Suprapubic skin (tissue), 4 donors: ENCODE measurements at places on chromosomes 3 and 15. TPM values are rescaled to one million over a fixed set of nuclear protein-coding genes. Genes with fewer than 3 reads are reported as not detected.

GRCh38 chr15:68421798-68422402 lies 10.1 kb downstream of the ITGA11 start:
- DNase-seq, result no peak

DNA sequence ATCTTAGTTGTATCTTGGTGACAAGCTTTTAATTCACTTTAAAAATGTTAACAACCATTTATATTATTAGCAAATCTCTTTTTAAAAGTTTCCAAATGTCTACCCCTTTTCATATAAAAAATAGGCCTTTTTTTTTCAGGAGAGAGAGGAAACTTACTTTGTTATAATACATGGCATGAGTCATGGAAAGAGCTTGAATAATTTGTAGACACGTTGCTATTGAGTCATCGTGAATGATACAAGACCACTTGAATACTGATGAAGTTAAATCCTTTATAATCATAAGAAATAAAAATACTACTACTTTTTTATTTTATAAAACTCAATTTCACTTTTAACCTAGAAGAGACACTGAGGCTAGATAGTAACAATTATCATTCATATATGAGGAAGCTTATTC lies 70.3 kb upstream of the BBX start:
- DNase-seq, result no peak

- no peak for DNase-seq
Observed at GRCh38 chr15:85623315-85624049, 171.2 kb downstream of the KLHL25 start.

DNA sequence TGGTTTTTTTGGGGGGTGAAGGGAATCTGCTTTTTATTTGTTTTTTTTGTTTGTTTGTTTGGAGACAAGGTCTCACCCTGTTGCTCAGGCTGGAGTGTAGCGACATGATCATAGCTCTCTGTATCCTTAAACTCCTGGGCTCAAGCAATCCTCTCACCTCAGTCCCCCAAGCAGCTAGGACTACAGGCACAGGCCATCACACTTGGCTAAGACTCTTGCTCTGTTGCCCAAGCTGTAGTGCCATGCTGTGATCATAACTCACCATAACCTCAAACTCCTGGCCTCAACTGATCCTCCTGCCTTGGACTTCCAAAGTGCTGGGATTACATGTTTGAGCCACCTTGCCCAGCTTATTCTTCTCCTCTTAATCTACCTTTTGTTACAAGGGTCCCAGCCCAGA lies 31.8 kb downstream of the GPR176 start:
- DNase-seq, result no peak

Gene WDR49
- not detected for total RNA-seq

DNA sequence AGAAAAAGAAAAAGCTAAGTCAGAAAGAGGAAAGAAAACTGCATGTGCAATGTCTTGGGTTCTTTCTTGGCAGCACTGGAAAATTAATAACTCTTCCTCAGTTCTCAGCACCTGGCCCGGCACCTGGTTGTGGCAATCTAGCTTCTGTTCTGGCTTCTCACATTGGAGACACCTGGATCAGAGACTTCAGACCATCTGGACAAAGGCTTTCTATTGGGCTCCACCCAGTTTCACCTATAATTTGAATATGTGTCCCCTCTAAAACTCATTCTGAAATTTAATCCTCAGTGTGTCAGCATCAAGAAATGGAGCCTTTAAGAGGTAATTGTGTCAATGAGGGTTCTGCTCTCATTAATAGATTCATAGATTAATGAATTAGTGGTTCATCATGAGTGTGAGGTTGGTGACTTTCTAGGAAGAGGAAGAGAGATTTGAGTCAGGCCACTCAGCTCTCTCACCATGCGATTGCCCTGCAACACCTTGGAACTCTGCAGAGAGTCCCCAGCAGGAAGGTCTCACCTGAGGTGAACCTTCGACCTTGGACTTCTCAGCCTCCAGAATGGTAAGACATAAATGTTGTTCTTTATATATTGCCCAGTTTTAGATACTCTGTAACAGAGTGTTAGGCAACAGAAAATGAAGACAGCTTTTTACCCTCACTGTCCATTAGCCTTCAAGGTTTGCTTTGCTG lies 679.9 kb downstream of the NTRK3 start:
- no peak for DNase-seq
